ENCODE measurements at places on chromosomes 3 and 15. TPM values are rescaled to one million over a fixed set of nuclear protein-coding genes. Genes with fewer than 3 reads are reported as not detected.
A peak's percentile ranks its signal among the peaks of the same experiment; 100 is the strongest.

DNA sequence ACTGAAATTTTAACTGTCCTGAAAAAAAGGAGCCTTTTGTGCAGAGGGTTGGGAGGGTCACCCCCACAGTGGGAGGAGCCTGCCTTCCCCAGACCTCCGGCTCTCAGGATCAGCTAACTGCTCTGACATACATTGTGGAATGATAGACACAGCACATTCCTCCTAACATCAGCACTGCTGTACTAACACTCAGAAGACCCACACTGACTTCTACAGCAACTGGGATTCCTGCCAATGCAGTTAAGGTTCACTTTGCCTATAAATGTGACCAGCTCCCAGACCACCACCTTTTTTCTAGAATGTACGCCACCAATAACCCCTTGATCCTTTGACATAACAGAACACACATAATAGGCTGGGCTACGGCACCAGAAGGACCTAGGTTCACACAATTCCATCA, 3.2 kb downstream of the CPEB1 start:
- no peak for DNase-seq

DNA sequence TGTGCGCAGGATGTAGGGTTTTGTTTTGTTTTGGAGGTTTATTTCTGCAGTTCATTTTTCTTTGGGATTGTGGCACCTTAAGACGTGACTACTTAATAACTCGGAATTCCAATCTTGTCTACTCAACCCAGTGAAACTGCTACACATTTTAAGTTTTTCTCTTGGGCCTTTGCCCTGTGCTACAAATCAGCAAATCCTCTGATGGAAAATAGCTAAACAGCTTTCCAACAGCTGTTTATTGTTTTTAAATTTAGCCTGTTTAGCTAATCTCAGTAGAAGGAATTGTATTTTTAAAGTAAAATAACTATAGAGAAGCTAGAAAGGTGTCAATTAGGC, 48.4 kb downstream of the OPA1 start:
- DNase-seq = no peak

GRCh38 chr3:111621535-111621934, 26.4 kb upstream of the ZBED2 start:
- peak; percentile 5 for DNase-seq

DNA sequence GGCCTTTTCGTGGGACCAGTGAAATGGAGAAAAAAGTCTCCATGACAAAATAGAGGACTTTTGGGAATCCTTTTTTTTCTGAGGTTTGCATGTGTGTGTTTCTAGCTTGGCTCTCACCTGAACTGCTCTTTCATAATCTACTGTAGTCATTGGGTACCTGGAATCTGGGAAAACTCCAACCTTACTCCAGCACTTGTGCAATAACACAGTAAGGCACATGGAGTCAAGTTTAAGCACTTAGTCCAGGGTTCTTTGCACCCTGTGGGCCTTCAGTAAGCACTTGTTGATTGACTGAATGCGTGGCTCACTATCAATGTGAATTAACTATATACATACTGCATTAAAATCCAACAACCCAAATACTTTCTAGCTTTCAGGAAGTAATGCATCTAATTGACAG, 299.5 kb downstream of the ZBTB20 start:
- DNase-seq = no peak

GRCh38 chr3:156614642-156615511, 59.5 kb upstream of the TIPARP start:
- DNase-seq = no peak

DNA sequence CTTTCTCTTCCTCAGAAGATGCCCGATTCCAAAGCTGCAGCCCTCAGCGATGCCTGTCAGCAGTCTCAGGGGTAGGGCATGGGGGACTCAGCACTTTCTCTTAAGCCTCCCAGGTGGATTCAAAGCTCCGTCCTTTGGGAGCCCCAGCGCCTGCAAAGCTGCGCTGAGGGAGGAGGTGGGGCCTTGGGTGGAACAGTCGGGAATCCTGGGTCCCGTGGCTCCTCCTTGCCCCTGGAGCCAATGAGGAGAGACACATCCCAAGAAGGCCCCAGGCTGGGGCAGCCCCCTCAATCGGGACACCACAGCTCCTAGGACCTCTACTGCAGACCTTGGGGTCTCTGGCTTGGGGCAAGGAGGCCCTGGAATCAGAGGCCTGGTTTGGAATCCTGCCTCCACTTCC, 227.5 kb upstream of the IGF1R start:
- DNase-seq = no peak

- DNase-seq = no peak
Observed at GRCh38 chr3:185366913-185367312, 4.0 kb downstream of the MAP3K13 start.

GRCh38 chr3:118151164-118151563, 883.5 kb downstream of the IGSF11 start:
- no peak for DNase-seq

- no peak for DNase-seq
Observed at GRCh38 chr3:190306026-190306425, 16.2 kb downstream of the CLDN1 start.

GRCh38 chr3:4821975-4822374, 157.3 kb upstream of the BHLHE40 start:
- no peak for DNase-seq

DNA sequence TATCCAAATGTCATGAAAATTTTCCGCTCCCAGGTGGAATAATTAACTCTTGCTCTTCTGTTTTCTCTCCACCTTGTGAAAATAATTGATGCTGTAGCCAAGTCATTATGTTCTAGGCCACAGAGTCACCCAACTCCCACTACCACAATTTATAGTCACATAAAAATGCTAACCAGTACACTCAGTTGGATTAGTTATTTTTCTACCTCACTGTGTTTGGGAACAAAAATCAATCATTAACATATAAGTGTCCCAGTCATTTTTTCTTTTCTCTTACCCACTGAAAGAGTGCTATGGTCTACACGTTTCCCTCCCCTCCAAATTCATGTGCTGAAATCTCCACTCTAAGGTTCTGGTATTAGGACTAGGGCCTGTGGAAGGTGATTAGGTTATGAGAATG, 255.6 kb upstream of the LMCD1 start:
- no peak for DNase-seq

- no peak for DNase-seq
Observed at GRCh38 chr3:147384210-147385058, 21.9 kb downstream of the ZIC4 start.

GRCh38 chr3:177281292-177282118, 84.2 kb upstream of the TBL1XR1 start:
- DNase-seq = no peak

- DNase-seq = no peak
Observed at GRCh38 chr3:169133178-169134161, 530.0 kb downstream of the MECOM start.

SCAANT1 gene
- total RNA-seq = not detected

KNG1 gene
- total RNA-seq = not detected

IL17RC gene
- 45.0 TPM for total RNA-seq

SLC27A2 gene
- 7.5 TPM for total RNA-seq

ALS2CL gene
- 71.6 TPM for total RNA-seq

TEX55 gene
- total RNA-seq = not detected

PEX5L gene
- total RNA-seq = 0.98 TPM

GPR27 gene
- total RNA-seq = not detected

EPHB3 gene
- total RNA-seq = 15.7 TPM

CCR5 gene
- not detected for total RNA-seq
